ENCODE measurements at places on chromosomes 2 and 18.

DNA sequence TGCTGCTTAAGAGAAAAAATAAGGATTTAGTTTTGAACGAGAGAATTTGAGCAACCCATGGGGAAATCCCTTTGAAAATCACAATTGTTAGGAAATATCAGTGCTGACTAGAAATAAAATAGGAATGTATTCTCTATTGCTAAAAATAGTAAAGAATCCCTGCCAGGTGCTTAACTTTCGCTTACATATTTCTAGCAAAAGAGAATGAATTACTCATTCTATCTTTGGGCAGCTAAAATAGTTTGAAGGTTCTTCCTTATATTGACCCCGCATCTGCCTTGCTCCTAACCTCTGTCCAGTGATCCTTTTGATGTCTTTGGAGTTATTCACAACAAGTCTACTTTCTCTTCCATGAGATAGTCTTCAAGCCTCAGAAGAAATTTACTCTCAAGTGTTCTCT, 103.8 kb downstream of the PLCL1 start:
- no peak for DNase-seq

- no peak for DNase-seq
Observed at GRCh38 chr2:205086662-205087061, 541.4 kb downstream of the PARD3B start.

DNA sequence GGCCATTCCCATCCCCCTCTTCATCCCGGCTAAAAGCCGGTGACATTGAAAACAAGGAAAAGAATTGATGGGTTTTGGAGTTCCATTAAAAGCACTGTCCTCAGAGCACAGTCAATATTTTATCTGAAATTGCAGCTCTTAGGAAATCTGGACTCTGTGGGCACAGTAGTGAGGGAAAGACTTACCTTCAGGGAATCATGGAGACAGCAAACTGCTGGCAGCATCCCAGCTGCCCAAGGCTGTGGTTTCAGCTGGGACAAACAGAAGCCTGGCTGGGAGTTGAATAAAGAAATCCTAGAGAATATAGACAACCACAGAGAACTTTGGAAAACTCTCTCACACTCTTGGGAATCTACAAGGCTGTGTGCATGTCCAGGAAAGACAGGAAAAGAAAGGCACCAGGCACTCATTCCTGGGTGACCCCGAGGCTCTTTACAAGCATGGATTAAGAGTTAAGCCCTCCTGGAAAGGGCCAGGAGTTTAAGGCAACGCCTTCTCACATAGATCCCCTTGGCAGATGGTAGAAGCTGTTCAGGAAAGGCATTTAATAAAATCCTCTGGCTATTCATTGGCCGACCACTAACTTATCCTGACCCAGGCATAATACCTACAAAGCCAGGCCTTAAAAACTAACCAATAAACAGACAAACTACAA, 255.1 kb downstream of the MYT1L start:
- DNase-seq = no peak

- no peak for DNase-seq
Observed at GRCh38 chr18:79645291-79645983, 34.2 kb upstream of the CTDP1 start.

DNA sequence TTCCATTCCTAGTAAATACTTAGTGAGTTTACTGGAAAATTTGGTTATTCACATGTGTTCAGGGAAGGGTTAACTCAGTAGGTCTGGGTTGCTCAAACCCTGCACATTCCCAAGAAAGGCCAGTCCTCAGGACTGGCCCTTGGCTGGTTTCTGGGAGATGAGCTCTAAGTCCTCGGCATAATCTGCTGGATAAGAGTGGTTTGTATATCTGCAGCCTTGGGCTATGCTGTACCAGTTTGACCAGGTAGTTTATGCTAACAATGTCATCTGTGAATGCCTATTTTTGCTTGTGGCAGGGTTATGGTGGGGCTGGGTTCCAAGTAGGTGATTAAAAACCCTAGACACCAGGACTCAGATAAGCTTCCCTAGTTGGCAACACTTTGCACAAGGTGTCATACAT, 7.4 kb upstream of the PTH2R start:
- no peak for DNase-seq

- DNase-seq = no peak
Observed at GRCh38 chr18:26792661-26793060, 72.8 kb downstream of the AQP4 start.

DNA sequence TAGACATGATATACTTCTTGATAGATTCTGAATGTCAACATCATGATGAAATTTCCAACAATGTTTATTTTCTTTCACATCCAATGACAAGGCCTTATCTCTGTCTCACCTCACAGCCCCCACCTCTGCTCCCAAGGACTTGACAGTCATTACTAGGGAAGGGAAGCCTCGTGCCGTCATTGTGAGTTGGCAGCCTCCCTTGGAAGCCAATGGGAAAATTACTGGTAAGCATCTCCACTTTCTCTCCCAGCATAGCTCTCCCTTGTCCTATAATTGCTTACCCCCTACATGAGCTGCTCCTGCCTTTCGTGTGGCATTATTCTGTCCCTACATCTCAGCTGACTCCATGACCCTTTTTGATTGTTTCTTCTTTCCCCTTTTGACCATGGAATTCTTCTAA, 821.8 kb downstream of the MBD2 start:
- no peak for DNase-seq

GRCh38 chr18:79694895-79695213, 15.3 kb downstream of the CTDP1 start:
- DNase-seq = no peak

GRCh38 chr2:43455731-43456642, 139.9 kb downstream of the THADA start:
- DNase-seq = no peak

DNA sequence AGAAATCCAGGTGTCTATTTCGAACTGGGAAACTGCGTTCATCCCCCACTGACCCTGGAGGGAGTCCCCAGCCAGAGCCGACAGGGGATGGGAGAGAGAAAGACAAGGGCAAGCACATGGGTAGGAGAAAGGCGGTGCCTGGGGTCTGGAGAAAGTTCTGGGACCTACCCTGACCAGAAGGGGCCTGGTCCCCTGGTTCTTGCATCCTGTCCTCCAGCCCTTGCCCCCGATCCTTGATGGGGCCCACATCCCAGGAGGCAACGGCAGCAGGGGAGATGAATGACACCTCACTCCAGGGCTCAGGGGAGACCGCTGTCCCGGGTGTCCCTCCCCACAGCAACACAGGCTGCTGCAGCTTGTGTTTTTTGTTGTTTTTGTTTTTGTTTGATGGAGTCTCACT, 4.9 kb downstream of the ADCY3 start:
- DNase-seq = no peak

DNA sequence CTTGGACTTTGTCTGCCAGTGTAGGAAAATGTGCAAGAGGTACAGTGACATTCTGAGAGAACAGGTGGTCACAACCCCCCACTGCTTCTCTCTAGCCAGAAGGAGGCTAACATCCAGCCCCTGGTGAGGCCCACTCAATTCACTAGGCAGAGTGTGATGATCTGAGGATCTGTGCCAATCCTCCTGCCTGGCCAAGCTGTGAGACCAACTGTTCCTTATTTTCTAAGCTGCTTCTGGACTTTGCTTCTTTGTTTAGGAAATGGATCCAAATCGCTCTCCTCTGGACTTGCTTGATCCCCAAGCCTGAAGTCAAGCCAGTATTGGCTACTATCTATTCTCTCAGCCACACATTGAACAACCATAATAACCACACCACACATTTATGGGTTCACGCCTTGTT, 202.8 kb downstream of the PIK3C3 start:
- no peak for DNase-seq

DNA sequence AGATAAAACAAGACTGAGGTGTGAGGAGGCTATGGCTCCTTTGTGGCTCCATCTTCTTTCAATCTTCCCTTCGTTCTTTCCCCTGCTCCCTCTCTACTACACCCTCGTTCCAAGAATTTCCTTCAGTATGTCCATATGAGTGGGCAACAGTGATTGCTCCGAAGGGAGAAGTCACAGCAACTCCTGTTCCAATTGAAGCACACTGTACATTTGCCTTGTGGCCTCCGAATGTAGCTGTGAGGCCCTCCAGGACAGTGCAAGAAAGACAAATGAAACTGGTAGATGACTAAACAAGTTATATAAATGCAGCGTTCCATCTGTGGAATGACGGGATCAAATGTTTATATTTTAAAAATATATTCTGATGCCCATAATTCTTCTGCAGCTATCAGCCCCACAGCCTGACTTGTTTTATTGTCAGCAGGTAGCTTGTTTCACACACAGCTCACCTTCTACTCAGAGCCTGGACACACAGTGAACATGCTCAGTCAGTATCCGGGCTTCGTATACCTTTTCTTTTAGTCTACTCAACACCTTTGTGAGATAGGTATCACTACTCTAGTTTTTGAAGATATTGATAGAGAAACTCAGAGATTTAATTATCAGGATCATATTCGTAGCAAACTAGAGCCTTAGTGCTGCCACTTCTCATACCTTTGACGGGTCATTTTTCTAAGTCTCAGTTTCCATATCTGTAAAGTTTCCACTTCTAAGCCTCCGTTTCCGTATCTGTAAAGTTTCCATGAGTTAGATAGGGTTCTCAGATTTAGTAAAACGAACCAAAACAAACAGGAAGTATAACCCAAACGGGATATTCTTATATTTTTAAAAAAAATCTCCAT, 216.7 kb upstream of the STON1 start:
- no peak for DNase-seq

DNA sequence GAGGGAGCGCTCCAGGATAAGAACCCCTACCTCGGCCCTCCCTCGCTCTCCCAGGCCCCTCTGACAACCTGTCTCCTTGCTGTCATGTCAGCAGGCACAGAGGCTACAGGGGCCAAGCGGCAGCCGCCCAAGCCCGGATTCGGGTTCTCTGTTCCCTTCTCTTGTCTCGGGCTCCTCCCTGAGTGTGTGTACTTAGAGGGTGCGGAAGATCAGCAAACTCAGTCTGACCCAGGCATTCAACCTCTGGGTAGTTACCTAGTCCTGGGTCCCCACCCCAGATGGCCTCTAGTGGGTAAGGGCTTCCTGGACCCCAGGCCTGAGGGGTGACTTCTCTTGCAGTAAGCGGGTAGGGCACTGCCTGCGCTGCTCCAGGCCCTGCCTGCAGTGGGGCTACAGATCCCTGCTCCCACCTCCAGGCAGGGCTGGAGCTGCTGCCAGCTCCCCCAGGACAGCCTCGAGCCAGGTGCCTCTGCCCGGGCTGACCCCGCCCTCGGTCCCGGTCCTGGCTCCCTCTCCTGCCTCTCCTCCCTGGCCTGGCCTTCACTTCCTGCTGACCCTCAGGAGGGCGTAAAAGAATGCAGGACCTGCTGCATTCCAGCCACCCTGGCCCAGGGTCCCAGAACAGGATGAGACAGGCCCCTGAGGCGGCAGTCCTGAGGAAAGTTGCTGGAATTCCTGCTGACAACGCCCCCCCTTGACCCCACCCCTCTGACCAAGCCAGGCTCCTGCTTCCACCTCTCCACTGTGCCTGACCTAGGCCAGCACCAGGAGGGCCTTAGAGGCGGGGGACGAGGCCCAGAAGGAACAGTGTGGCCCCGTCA, 22.0 kb downstream of the GPC1 start:
- DNase-seq = no peak

DNA sequence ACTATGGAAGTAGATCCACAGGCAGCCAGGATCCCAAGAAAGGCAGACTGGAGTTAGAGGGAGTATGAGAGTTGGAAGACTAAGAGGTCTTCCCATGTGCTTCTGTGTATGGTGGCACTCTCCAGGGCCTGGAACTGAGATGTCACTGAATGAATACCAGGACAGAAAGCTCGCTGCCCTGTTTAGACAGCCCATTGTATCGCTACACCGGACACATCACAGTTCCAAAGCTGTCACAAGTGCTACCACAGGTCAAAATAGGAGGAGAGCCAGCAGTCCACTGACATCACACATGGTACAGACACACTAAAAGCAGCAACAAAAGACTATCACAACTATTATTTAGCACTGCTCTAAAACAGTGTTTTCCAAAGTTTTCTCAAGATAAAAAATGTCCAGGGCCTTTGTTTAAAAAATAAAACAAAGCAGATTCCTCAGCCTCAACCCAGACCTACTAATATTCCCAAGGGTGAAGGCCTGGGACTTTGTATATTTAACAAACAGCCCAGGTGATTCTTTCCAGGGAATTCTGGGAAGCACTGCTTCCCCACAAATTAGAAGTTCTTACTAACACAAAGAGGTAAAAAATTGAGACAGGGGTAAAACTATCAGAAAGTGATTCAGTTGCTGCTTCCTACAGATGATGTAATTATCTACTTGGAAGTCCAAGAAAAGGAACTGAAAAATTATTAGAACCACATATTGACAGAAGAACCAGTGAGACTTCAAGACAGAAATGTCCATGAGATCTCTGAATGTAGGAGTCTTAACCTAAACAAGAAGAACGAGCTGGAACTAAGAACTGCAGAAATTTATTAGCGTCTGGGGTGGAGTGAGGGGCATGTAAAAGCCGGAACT, 116.0 kb downstream of the DTNB start:
- DNase-seq = no peak

DNA sequence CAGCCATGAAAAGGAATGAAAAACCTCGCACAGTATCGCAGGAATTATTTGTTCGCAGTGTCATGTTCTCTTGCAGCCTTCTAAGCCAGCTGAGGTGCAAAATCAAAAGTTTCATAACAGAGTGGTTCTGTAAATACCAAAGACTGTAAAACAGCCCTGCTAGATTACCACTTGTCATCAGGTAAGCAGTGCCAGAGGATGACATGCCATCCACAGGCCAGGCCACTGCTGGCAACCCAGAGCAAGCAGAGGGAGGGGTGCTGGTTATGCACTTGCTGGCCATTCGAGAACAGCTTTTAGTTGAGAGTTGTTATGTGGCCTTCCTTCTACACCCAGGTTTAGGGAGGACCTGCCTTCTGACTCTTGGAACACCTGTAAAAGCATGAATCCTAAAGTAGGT, 114.3 kb upstream of the MGAT5 start:
- no peak for DNase-seq

DNA sequence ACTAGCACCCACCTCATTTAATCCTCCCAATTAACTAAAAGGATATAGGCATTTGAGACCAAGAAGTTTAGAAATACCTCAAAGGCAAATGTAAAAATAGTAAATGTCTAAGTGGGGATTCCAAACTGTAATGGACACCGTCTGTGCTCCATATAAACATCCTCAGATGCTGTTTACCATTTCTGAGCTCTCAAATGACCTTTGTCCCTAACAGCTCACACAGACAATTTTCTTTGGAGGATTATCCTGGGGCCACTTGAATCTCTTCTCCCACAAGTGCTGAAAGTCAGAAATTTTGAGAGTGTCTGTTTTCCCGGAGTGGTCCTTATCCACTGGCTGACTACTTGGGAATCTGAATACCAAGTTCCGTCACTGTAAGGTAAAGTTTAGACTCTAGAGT, 1418.9 kb downstream of the LRP1B start:
- no peak for DNase-seq

GRCh38 chr2:9744256-9745004, 98.8 kb upstream of the TAF1B start:
- no peak for DNase-seq

GRCh38 chr2:115083225-115083624, 640.8 kb downstream of the DPP10 start:
- no peak for DNase-seq
